ENCODE measurements at places on chromosomes 3 and 15. TPM values are rescaled to one million over a fixed set of nuclear protein-coding genes. Genes with fewer than 3 reads are reported as not detected.

XCR1 gene
- not detected for total RNA-seq

PLSCR5 gene
- total RNA-seq: not detected

DNA sequence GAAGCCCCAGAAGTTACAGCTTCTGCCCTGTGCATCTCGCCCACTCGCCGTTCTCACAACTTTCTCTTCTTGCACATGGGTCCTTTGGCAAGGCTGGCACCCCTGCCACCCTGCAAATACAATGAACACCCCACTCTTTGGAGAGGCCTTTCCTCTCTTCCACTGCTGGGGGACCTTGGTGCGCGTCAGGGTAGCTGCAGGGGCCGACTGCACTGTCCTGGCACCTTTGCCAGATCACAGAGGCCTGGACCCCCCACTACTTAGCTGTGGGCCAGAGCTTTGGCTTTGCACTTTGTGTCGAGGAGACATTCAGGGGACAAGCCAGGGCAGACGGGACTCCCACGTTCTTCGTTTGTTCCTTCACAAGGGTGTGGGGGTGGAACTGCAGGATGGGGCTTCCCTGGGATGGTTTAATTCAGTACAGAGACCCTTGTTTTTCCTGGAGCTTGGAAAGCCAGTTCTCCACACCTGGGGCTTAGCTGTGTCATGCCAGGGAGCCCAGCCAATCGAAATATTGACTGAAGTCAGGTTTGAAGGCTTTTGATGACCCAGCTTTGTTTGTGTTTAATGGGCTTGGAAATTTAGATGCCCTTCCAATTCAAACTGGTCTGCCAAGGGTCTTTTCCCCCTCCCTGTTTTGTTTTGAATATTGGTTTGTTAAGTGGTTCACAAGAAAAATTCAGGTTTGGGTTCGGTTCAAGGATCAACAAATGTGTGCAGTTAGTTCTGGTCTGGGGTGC, 256.1 kb upstream of the TLE3 start:
- H3K36me3 ChIP-seq: no peaks in the 10 kb centered on the region
- no peak overlapping the region for H3K27ac ChIP-seq
- no peak for DNase-seq
- H3K27me3 ChIP-seq: peaks cover 2% of the 10 kb centered on the region

DNA sequence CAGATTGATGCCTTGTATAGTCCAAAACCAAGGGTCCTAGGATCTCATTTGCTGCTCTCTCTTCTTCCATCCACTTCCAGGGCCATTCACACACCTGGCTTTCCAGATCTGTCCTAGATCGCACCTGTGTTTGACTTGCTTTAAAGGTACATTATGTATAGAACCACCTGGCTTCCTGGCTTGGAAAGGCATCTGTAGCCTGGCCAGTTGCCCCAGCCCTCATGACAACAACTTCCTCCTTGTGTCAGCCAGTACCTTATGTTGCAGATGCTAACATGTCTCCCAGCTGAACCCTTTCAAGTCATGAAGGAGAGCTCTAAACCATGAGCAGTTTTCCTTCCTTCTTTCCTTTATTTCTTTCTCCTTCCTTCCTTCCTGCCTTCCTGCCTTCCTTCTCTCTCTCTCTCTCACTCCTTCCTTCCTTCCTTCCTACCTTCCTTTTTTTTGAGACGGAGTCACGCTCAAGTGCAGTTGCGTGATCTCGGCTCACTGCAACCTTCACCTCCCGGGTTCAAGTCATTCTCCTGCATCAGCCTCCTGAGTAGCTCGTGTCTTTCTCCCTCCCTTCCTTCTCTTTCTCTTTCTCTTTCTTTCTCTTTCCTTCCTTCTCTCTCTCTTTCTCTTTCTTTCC, 2.5 kb upstream of the HTR3C start:
- no peak overlapping the region for H3K27ac ChIP-seq
- no peak for DNase-seq
- no peaks in the 10 kb centered on the region for H3K36me3 ChIP-seq
- no peaks in the 10 kb centered on the region for H3K27me3 ChIP-seq
- H3K4me3 ChIP-seq: no peak overlapping the region

- DNase-seq: no peak
- H3K36me3 ChIP-seq: no peaks in the 10 kb centered on the region
- H3K27me3 ChIP-seq: no peaks in the 10 kb centered on the region
- no peak overlapping the region for H3K27ac ChIP-seq
These were observed 841.3 kb downstream of the ROBO1 start for GRCh38 chr3:78926523-78926922.

DNA sequence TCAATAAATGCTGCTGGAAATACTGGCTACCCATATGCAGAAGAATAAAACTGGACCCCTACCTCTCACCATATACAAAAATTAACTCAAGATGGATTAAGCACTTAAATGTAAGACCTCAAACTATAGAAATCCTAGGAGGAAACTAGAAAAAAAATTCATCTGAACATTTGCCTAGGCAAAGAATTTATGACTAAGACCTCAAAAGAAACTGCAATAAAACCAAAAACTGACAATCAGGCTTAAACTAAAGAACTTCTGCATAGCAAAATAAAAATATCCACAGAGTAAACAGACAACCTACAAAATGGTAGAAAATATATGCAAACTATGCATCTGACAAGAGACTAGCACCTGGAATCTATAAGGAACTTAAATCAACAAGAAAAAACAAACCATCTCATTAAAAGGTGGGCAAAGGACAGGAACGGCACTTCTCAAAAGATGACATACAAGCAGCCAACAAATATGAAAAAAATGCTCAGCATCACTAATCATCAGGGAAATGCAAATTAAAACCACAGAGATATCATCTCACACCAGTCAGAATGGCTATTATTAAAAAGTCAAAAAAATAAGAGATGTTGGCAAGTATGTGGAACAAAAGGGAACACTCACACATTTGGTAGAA, 47.0 kb downstream of the MYO9A start:
- DNase-seq: no peak
- H3K27me3 ChIP-seq: no peaks in the 10 kb centered on the region
- no peaks in the 10 kb centered on the region for H3K4me1 ChIP-seq
- no peak overlapping the region for H3K4me3 ChIP-seq
- no peak overlapping the region for H3K27ac ChIP-seq

- no peaks in the 10 kb centered on the region for H3K36me3 ChIP-seq
- no peak for DNase-seq
- no peak overlapping the region for H3K4me3 ChIP-seq
- no peaks in the 10 kb centered on the region for H3K4me1 ChIP-seq
- peaks cover 2% of the 10 kb centered on the region for H3K27me3 ChIP-seq
- H3K27ac ChIP-seq: no peak overlapping the region
These were observed 11.7 kb upstream of the P3H2 start for GRCh38 chr3:190132371-190132770.

GRCh38 chr3:105747060-105747541, 121.7 kb downstream of the CBLB start:
- H3K4me3 ChIP-seq: no peak overlapping the region
- H3K4me1 ChIP-seq: peaks cover 35% of the 10 kb centered on the region
- no peaks in the 10 kb centered on the region for H3K27me3 ChIP-seq
- peaks cover 22% of the 10 kb centered on the region for H3K36me3 ChIP-seq
- no peak for DNase-seq

DNA sequence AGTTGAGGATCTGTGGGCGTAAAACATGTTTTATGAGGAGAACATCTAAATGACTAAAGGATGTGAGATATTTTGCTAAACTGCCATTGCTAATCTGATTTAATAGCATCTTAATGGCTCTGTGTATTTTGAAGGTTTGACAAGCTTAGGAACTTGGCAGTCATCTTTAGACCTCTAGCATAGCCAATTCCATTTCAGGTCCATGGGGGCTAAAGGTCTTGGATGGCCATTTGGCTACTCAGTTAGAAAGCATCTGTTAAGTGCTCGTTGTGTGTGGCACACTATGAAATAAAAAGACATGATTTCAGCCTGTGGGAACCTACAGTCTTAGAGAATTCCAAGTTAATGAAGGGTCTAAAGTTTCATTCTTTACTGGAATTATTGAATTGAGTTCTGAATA, 236.2 kb downstream of the IL5RA start:
- H3K27me3 ChIP-seq: no peaks in the 10 kb centered on the region
- H3K27ac ChIP-seq: no peak overlapping the region
- DNase-seq: no peak
- H3K4me3 ChIP-seq: no peak overlapping the region
- no peaks in the 10 kb centered on the region for H3K36me3 ChIP-seq

Measured in natural killer cell (primary cell).